IPS-NIHi11 (cell line): ENCODE measurements at places on chromosomes 7 and 10.
A peak's percentile ranks its signal among the peaks of the same experiment; 100 is the strongest.

DNA sequence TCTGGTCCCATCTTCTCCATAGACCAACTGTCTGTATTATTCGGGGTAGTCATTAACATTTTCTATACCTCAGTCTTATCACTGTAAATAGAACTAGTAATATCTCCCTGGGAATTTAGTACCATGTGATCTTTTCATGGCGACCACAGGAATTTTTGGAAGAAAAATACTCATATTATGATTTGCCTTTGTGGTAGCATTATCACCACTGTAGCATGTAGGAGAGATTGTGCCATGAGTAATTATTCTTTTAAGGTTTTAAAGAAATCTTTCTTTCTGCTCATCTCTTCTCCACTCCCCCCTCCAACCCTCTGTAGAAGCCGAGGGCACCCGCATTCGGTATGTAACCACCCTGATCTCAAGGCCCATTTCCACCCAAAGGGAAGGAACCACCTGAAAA lies 25.0 kb downstream of the ZNF365 start:
- no peak for DNase-seq

GRCh38 chr10:34698248-34698831 lies 116.8 kb downstream of the PARD3 start:
- DNase-seq, result no peak

GRCh38 chr10:15262036-15262713 lies 93.7 kb upstream of the NMT2 start:
- no peak for DNase-seq

- DNase-seq, result no peak
Observed at GRCh38 chr7:149751043-149751775, 22.2 kb downstream of the ZNF467 start.

- DNase-seq, result no peak
Observed at GRCh38 chr10:79176949-79177602, 108.3 kb downstream of the ZMIZ1 start.

DNA sequence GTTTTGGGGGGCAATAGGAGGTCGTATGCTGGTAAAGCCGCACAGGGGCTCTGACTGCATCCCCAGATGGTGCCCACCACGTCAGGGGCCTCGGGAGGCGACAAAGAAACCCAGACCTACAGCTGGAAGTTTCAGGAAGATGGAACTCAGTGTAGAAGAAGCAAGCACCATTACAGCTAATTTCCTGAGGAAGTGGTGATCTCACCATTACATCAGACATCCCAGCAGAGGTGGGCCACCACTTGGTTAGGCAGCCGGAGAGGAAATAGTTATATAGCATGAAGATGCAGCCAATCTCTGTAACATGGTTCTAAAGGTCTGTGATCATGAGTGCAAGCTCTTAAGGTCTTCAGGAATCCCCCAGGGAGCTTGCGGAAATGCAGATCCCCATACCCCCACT lies 127.3 kb upstream of the PCBD1 start:
- DNase-seq, result no peak

DNA sequence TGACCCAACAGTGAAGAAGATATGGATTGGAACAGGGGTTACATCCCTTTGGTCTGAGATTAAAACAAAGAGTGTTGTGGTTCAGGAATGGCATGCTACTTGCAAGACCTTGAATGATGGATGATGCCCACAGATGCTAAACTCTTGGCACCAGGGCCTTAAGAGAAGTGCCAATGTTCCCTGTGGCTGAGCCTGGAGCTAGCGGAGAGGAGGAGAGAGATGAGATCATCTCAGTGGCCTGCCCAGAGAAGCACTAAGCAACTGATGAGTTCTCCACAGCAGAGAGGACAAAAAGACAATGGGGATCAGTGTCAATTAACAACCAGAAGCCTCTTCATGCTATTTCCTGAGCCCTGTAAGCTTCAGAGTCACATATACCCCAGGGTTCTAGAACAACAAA lies 97.8 kb downstream of the ELAPOR2 start:
- DNase-seq, result no peak

DNA sequence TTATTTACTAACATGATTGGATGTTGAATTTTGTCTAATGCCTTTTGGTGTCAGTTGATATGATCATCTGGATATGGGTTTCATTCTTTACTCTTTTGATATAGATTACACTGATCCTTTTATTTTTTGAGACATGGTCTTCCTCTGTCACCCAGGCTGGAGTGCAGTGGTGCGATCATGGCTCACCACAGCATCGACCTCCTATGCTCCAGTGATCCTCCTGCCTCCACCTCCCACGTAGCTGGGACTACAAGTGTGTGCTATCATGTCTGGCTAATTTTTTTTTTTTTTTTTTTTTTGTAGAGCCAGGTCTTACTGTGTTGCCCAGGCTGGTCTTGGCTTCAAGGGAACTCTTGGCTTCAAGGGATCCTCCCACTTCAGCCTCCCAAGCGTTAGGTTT lies 27.1 kb downstream of the BMS1 start:
- no peak for DNase-seq

GRCh38 chr10:24872049-24872789 lies 80.2 kb downstream of the PRTFDC1 start:
- no peak for DNase-seq

GRCh38 chr10:102832987-102833386 lies 4.2 kb downstream of the CYP17A1 start:
- no peak for DNase-seq

- DNase-seq, result no peak
Observed at GRCh38 chr10:2228320-2228901, 491.1 kb upstream of the ADARB2 start.

DNA sequence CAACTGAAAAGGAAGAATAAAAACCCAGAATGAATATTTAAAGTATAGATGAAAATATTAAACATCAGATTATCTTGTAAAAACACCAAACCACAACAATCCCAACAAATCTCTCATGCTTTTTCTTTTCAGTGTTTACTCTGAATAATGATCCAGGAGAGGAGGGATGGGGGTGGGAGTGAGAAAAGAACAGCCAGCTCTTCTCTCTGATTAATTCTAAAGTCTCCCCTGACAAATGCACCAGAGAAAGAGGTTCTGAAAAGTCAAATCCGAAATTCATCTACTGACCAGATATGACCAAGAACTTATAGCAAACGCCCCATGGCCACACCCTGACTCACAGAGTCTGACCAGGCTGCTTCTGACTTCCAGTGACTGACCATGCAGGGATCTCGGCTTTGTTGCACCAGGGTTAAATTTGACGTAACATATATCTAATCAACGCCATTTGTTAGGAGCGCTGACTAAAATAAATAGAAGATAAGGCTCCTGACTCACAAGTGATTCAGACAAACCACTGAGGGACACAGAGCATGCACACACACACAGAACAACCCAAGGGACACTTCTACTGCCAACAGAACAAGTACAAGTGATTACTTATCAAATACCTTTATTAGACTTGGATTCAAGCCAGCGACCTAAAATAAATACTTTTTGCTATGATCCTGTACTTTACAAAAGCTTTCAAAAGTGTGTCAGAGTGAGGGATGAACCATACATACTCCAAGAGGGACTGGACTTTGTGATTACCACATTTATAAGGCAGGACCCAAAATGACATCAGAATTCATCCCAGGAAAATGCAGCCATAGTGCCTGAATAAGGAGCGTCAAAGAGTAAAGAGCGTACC lies 9.3 kb upstream of the SPOCK2 start:
- no peak for DNase-seq

DNA sequence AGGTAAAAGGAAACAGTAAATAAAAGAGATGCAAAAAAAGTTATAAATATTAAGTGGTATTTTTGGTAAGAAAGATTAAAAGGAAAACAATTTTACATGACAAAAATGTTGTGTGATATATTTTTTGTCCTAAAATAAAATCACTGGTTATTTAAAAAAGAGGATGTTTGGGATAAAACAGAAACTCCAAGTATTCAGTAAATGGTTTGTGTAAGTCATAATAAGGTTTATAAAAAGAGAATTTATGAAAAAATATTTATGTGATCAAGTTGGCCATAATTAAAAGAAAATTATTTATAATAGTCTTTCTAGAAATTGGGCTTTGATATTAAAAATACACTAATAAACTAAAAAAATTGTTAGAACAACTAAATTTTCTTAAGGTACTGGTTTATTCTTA lies 38.2 kb upstream of the FIGNL1 start:
- no peak for DNase-seq

DNA sequence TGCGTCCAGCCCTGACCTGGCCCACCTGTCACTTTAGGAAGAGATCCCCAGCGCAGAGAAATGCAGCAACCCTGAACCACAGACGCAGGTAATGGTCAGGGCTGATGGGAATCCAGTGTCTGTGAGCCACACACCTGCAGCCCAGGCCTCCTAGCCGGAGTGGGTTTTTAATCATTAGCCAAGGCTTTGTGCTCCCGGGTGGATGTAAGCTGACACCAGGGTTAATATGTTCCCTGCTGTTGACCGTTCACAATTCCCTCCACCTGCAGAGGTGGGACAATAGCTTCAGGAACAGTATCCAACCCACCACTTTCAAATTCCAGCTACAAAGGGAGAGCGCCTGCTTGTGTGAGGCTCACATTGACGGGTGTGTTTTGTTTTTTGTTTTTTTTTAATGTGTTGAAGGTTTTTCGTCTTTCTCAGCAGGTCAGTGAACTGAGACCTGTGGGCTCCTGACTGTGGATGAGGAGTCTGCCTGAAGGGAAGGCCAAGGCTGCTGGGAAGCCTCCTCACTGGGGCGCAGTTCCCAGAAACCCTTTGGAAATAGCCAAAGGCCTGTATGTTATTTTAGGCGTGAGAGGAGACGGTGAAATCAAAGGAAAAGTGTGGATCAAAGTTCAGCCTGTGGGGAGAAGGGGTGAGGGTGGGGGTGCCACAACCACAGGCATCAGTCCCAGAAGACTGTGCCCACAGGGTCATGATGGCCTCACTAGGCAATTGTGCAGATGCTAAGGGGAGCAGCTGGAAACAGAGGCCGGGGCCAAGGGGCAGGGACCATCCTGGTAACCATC lies 111.1 kb downstream of the TNS3 start:
- peak; percentile 82 for DNase-seq

- DNase-seq, result no peak
Observed at GRCh38 chr10:17196573-17196972, 4.9 kb downstream of the TRDMT1 start.

DNA sequence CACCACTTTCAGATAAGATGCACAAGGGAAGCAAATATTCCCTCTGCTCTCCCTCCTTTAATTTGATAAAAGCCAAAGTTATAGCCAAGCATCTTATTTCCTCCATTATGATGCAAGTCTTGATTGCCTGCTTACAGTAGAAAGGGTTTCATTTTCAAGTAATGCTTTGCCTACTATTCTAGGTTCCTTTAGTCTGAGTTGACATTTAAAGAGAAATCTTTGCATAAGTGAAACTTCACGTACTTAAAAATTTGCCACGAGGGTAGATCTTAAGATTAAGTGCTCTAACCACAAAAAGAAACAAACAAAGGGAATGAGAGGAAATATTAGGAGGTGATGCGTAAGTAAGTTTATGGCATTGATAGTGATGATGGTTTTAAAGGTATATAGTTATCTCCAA lies 78.1 kb upstream of the VWDE start:
- DNase-seq, result no peak

DNA sequence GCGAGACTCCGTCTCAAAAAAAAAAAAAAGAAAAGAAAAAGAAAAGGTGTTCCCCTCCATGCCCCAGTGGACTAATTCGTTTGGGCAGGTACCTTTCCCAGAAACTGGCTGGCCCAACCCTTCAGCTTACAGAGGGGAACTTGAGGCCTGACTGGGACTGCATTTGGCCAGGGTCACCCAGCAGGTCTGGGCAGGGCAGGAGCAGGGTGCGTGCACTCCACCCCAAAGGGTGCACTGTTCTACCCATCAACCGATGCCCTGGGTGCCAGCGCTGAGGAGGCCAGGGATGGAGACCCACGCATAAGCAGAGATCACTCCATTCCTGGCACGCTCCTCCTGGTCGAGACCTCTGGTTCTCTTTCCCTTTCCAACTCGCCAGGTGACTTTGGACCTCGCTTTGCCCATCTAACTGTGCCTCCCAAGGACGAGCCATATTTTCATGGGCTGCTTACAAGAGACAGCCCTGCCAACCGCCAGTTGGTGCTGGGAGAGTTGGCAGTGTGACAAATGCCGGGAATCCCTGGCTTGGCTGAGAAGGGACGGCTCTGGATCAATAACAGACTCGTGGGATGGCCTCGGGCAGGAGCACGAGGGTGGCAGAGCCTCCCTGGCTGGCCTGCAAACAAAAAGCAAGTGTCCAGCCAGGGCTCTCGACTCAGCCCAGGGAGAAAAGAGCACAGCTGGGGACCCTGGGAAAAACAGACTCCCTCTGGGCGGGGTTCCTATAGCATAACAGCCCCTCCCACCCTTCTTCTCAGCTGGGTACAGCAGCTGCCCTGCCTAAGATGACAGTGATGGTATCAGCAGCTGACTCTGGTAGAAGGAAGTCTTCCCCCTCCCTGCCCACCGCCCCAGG lies 7.9 kb downstream of the HSPB1 start:
- no peak for DNase-seq

DNA sequence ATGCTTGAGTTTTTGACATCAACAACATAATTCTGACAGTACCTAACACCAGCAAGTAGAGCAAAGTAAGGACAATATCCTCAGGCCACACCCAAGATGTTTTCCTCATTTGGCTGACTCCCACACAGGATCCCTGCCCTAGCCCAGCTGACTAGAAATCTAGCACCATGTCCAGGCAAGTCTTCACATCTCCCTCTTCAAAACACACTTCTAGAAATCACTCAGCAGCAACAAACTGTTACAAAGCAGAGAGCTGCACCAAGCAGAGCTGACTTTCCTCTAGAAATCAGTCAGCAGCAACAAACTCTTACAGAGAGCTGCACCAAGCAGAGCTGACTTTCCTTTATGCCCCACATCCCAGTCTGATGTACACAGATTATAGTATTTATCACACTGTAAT lies 7.7 kb downstream of the TMEM168 start:
- DNase-seq, result no peak

- no peak for DNase-seq
Observed at GRCh38 chr10:27440021-27440420, 64.1 kb upstream of the RAB18 start.

DNA sequence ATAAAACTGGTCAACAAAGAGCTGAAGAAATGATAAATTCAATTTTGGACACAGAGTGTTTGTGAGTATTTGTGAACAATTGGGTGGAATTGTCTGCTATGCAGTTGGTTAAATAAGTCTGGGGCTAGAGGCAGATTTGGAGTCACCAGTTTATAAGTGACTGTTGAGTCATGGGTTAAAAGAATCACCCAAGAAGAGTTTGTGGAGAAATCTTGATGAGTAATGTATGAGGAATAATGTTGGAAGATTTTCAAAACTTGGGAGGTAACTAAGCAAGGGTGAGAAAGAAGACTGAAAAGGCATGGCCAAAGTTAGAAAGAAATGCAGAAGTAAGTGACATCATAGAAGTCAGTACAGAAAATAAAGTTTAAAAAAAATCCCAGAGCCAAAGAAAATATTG lies 750.7 kb downstream of the MAGI2 start:
- DNase-seq, result no peak

DNA sequence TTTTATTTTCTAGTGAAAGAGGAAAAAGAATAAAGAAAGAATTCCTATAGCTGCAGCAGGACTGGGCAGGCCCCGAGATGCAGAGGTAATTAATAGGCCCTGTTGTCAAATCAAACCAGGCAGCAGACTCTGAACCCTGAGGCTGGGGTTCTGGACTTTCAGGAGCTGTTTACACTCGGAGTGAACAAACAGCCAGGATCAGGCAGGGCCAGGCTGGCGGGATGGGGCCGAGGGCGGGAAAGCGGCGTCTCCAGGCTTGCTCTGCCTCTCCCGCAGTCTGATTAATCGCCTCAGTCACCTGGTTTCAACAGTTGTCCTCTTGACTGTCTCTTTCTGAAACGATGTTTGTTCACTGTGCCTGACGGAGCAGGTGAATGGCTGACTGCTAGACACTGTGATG lies 675.4 kb upstream of the FOXK1 start:
- DNase-seq, result no peak

- no peak for DNase-seq
Observed at GRCh38 chr10:11678074-11678793, 63.9 kb upstream of the ECHDC3 start.
